Activated CD8-positive, alpha-beta memory T cell treated with anti-CD3 and anti-CD28 coated beads for 1 hour (primary cell): ENCODE measurements at places on chromosomes 1 and 21.

GRCh38 chr1:87180682-87181081 lies 148.0 kb upstream of the LMO4 start:
- no peak for DNase-seq

DNA sequence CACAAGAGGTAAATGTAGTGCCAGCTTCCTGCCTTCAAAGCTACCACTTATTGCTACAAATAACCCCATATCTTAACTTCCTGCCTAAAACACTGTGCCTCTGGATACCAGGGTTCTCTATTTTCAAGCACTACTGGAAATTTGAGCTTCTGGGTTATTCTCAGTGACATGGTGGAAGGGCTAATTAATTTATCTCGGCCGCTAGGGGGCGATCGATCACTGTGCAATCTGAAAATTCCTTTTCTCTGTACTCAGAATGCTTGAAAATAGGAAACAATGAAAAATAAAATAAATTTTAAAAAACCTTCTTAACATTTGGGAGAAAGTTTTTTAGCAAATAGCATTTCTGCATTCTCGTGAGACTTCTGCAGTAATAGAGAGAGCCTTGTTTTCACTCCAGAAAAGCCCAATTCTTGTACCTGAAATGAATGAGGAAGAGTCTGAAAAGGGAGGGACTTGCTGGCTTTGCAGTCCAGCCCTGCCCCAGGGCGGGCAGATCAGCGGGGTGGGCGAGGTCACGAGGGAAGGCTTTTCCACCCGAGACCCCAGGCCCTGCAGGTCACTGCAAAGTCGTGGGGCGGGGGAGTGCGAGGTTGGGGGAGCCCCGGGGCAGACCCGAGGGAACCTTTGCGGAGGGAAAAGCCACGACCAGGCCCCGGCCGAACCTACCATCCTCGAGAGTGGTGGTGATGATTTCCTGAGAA lies 276.7 kb downstream of the PCP4 start:
- DNase-seq = no peak

DNA sequence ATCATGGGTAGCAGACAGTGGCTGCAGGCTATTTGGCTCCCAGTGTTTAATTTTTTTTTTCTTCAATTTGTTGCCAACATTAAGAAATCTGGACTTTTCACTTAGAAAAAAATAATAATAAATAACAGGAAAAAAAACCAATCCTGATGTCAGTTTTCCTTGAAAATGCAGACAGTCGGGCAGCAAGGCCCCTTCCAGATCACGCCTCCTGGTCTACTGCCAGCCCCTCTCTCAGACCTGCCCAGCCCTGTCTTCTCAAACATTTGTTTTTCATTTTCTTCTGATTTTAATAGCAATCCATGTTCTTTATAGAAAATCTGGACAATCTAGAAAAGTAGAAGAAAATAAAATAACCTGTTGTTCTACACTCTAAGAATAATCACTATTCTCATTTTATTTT lies 15.5 kb downstream of the IFNGR2 start:
- DNase-seq = no peak

GRCh38 chr1:177309880-177310279 lies 139.1 kb downstream of the BRINP2 start:
- no peak for DNase-seq

DNA sequence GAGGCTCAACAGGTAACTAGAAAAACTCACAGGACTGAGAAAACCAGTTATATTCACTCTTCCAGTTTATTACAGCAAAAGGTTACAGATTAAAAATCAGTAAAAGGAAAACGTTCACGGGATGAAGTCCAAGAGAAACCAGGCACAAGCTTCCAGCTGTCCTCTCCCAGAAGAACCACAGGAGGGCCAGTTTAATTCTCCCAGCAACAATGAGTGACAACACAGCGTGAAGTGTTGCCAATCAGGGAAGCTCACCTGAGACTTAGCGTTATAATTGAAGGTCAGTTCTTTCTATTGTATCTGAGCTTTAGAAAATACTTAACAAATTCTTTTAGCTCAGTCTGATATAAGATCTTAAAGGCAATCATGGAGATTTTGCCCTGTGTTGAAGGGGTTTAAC lies 65.2 kb upstream of the TNR start:
- DNase-seq = no peak

DNA sequence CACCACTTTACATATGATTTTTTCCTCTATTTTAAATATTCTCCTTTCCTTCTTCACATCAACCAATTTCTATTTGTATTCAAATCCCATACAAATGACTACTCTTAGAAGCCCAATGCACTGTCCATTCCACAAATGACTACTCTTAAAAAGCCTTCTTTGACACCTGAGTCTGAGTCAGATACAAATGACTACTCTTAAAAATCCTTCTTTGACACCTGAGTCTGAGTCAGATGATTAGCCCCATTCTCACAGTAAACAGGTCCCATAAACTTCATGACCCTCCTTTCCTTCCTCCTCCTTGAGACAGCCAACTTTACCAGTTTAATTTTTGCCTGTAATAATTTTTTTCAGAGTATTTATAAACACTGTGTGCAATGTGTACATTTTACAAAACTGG lies 231.3 kb upstream of the USP25 start:
- DNase-seq = no peak

DNA sequence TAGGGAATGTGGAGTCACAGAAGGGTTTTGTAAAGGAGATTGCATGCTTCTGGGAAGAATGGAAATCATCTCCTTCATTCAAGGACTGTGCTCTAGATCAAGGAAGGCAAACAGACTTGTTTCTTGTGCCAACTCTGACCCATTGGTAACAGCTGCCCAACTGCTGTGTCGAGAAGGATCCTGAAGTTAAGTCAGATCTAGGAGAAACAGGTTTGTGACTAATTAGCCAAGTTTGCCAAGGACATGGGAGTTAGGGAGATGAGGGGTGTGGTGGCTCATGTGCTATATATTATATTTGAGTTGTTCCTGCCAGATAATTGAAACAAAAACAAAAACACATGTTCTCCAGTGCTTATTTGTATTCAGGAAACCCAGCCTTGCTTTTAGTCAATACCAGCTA lies 251.2 kb upstream of the USP24 start:
- no peak for DNase-seq

GRCh38 chr1:25624156-25624555 lies 7.6 kb downstream of the MAN1C1 start:
- no peak for DNase-seq

- DNase-seq = no peak
These were observed 13.9 kb upstream of the C1orf141 start for GRCh38 chr1:67148516-67149178.

GRCh38 chr1:186154651-186155050 lies 220.4 kb downstream of the TPR start:
- DNase-seq = no peak

DNA sequence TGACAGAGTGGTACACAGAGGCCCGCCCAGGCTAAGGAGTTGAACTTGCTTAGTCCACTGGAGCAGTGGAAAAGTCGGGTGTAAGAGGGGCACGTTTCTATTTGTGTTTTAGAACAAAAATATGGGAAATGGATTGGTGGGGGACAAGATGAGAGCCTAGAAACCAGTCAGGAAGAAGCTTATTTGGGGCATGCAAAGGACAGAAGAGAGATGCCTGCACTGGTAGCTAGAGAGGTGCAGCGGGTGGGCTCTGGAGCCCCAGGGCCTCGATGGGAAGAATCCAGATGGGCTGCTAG lies 1.2 kb upstream of the LIN9 start:
- no peak for DNase-seq

DNA sequence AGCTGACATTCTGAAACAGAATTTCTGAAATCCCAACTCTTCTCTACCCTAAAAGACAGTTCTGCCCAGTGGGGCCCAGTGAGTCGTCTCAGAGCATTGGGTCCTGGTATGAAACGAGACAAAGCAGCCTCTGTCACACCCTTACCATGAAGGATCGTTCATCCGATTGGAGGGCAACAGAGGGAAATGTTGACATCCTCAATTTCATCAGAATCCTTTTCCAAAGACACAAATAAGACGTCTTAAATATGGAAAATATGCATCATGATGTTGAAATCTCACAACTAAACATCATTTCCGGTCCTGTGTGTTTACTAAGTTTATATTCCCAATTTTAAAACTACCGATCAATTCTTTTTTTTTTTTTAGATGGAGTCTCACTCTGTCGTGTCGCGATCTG lies 112.1 kb upstream of the SLC45A1 start:
- DNase-seq = no peak

- DNase-seq = no peak
These were observed 239.4 kb upstream of the ST6GALNAC5 start for GRCh38 chr1:76627901-76628300.

DNA sequence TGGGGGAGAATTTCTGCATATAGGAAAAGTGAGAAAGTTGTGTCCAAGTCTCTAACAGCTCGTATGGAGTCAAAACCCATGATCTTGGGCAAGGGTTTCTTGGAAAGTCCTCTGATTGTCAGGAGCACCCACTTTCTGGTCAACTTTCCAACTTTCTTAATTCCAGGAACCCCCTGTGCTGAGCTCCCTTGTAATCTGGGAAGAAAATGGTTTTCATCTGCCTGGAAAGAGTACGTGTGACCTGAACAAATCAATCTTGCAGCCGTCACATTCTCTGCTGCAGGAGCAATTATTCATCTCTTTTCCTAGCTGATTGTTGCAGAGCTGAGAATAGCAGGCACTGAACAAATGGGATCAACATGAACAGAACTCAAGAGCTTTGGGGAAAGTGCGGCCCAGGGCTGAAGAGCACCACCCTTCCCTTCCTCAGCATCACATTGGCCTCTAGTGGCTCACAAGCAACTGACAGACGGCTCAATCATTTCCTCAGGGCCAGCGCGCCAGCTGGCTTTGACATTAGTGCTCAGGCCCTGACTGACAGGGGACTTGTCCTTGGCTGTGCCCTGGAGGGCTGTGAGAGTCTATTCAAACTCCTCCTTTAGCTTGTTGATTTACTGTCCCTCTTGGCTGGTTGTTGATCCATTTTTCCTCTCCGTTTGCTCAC lies 295.2 kb downstream of the HLX start:
- no peak for DNase-seq

GRCh38 chr1:3903141-3904005 lies 3.3 kb upstream of the C1orf174 start:
- DNase-seq = no peak

GRCh38 chr21:34372321-34372720 lies 3.0 kb upstream of the SMIM11 start:
- DNase-seq = no peak

GRCh38 chr1:195697130-195697529 lies 911.1 kb downstream of the KCNT2 start:
- no peak for DNase-seq

GRCh38 chr1:44500181-44501046 lies 95.4 kb downstream of the RNF220 start:
- DNase-seq = no peak

DNA sequence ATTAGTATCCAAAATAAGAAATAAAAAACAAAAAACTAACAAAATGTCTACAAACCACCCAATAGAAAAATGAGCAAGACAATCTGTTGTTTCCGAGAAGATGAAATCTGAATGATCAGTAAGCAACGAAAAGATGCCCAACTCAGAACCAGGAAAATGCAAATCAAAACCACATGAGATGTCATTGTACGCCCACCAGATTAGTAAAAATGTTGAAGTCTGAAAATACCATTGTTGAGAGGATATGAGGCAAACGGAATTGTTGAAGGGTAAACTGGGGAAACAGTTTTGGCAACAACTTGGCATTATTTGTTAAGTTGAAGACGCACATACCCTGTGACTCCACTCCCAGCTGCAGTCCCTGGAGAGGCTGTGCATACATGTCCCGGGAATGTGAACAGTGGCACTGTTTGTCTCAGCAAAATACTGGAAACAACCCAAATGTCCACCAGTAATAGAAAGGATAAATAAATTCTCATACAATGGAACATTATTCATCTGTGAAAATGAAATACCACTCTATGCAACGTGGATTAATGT lies 10.6 kb downstream of the ZBTB17 start:
- no peak for DNase-seq

- no peak for DNase-seq
These were observed 10.4 kb upstream of the NCF2 start for GRCh38 chr1:183600634-183601033.

DNA sequence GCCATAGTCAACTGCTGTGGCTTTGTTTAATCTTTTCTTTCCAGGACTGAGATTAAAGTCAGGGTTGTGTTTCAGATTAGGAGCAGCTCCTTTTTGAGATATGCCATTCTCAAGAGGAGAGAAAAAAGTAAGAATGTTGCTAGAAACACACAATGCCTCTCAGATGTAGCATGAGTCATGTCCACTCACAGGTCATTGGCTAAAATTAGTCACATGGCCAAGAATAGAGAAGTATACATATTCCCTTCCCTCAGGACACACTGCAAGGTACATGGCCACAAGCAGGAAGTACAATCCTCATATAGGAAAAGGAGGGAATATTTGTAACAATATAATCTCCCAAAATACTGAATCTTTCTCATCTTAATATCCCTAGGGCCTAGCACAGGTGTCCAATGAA lies 141.9 kb upstream of the PTBP2 start:
- DNase-seq = no peak

GRCh38 chr1:192167911-192168700 lies 9.8 kb downstream of the RGS18 start:
- no peak for DNase-seq

- no peak for DNase-seq
These were observed 133.6 kb downstream of the DPYD start for GRCh38 chr1:97787231-97787630.

- peak; percentile 51 for DNase-seq
These were observed 11.3 kb upstream of the BMP8B start for GRCh38 chr1:39799770-39800470.

DNA sequence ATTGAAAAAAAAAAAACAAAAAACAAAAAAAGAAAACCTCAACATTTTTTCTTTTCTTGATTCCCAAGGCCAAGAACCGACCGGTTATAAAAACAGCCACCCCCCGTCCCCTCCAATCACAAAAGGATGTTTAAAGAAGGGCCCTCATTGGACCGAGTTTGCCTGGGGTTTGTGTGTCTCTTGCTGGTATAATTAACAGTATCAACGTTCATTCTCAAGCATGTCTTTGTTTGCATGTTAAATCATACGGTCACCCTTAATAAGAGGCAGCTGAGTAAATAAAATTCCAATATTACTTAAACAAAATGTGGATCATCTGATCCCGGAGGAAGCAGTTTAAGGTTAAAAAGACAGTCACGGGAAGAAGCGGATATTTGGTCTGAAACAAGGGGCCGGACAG lies 201.1 kb downstream of the PRDM2 start:
- no peak for DNase-seq

- no peak for DNase-seq
These were observed 34.4 kb downstream of the MRPL39 start for GRCh38 chr21:25572861-25573310.

DNA sequence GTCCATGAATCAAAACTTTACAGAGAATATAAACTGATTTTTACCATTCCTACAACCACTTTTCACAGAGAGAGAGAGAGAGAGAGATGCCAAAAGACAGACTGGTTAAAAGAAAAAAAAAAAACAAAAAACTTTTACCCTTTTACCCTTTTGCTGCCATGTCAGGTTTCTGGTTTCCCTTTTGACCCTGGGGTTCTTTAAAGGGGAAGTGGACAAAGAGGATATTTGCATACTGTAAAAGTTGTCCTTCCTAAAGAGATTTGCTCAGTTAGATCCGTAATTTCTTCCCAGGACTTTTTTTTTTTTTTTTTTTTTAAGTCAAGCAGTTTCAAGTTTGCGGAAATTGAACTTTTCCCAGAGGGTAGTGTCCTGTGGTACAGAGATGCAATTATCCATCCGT lies 287.8 kb upstream of the RGS18 start:
- no peak for DNase-seq
